Caco-2 (cell line): ENCODE measurements at places on chromosomes 1 and 21. TPM values are rescaled to one million over a fixed set of nuclear protein-coding genes. Genes with fewer than 3 reads are reported as not detected.
A peak's percentile ranks its signal among the peaks of the same experiment; 100 is the strongest.

ASCL5 gene
- 0.26 and 0.48 TPM in 2 replicates for total RNA-seq

DNA sequence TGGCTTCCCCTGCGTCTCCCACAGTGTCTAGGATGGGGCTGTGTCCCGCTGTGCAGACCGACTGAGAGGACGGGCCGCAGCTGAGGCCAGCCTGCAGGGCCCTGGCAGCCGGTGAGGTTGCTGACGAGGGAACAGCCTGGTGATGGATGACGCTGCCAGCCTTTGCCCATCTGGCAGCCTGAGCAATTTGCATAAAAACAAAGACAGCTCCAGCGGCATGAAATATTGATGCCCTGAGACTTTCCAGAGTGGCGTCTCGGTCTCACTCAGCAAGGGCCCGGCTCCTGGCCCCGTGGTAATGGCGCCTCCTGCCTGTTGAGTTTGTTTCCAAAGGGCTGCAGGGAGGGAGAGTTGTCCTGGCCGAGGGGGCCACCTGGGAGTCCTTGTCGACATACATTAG, 19.1 kb upstream of the KCNA10 start:
- H3K27ac ChIP-seq, result no peak overlapping the region
- H3K36me3 ChIP-seq, result no peaks in the 10 kb centered on the region
- H3K4me1 ChIP-seq, result no peaks in the 10 kb centered on the region
- DNase-seq, result no peak
- no peaks in the 10 kb centered on the region for H3K27me3 ChIP-seq

GRCh38 chr1:77929806-77930205, 41.4 kb downstream of the NEXN start:
- H3K4me1 ChIP-seq, result no peaks in the 10 kb centered on the region
- no peaks in the 10 kb centered on the region for H3K36me3 ChIP-seq
- no peaks in the 10 kb centered on the region for H3K27me3 ChIP-seq
- DNase-seq, result no peak

DNA sequence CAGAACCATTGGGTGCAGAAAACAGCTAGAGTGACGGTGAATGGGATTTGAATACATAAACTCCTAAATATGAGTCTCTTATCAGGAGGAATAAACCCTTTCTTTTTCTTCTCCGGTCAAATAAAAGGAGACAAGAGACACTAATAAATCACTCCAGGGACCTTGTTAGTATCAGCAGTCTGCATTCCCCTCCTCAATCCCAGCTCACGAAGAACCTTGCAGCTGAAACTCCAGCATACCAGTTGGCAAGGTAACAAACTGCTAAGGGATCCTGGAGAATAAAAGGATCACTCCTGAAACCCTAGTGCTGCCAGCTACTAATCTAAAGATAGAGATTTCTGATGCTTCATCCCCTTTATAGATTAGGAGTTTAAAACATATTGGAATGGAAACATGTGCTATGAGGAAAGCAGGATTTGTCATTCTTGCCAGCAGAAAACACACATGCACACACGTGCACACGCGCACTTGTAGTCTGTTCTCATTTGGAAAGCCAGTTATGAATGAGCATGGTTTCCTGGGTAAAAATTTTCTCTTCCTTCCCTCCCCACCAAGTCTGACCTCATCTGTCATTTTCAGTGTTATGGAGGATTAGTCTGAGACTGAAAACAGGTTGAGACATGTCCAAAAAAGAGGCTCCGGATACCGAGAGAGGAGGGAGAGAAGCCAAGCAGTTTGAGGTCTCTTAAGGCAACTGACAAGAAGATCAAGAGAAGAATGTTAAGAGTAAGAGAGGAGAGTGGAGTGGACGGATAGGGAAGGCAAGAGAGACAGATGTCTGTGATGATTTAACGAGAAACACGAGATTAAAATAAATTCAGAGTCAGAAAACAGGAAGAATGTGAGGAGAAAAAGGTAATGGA, 10.9 kb downstream of the IER5 start:
- H3K4me1 ChIP-seq, result peaks cover 54% of the 10 kb centered on the region
- DNase-seq, result peak; percentile 22
- peak overlapping the region; percentile 31 for H3K27ac ChIP-seq
- H3K4me3 ChIP-seq, result no peak overlapping the region
- no peaks in the 10 kb centered on the region for H3K36me3 ChIP-seq
- no peaks in the 10 kb centered on the region for H3K27me3 ChIP-seq

FCRLA gene
- total RNA-seq, result not detected in 2 replicates

- no peaks in the 10 kb centered on the region for H3K27me3 ChIP-seq
- H3K27ac ChIP-seq, result peak overlapping the region; percentile 33
- no peaks in the 10 kb centered on the region for H3K36me3 ChIP-seq
- DNase-seq, result no peak
- H3K4me1 ChIP-seq, result peaks cover 76% of the 10 kb centered on the region
Observed at GRCh38 chr1:225766967-225767633, 10.5 kb upstream of the SRP9 start.

DNA sequence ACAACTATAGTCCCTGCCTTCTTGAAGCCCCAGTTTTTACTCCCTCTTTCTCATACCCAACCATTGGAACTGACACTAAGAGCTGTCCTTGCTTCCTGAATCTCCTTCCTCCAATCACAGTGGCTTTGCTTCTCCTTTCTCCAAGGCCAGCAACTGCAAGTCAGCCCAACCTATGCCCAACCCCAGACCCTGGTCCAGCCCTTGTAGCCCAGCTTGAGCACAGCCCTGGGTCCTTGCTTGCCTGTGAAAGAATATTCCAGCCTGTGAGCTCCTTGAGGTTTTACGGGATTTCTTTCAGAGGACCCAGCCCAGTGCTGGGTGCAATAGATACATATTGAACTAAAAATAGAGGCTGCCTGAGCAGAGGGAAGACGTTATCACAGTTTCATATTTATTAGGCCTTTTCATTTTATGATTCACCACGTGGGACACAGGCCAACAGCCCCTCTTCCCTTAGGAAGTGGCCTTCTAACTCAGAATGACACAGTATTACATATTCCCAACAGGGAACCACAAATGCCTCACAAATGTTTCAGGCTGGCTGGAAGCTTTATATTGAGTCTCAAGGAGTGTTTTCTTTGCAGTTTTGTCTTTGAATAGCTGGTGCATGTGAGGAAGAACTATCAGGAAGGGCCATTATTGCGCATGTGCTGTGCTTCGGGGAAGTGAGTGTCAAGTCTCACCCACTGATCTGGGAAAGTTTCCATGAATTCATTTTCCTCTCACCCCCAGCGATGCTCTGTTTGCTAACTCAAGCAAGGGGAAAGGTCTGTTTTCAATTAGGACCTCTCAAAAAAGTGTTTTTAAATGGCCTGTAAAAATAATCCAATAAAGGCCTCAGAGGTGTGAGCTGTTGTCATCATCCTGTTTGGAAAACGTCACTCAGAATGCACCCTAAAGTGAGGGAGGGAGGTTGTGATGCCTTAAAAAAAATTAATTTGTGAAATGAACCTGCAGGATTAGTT, 92.3 kb upstream of the NFIA start:
- no peaks in the 10 kb centered on the region for H3K4me1 ChIP-seq
- no peak overlapping the region for H3K27ac ChIP-seq
- H3K4me3 ChIP-seq, result no peak overlapping the region
- H3K36me3 ChIP-seq, result no peaks in the 10 kb centered on the region

DNA sequence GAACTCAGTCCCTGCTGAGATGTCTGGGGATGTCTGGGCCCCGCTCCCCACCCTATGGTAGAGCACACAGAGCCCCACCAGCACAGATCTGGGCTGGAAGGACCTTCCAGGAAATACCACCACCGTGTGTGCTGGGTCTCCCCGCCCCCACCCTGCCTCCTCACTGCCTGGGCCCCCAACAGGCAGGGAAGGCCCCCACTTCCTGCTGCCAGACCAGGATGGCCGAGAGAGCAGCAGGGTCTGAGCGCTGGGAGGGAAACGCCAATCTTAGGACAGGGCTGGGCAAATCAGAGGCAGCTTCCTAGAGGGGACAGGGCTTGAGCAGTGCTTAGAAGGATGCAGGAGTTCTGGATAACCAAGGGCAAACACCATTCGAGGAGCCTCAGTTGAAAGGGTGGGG, 11.9 kb downstream of the ADGRB2 start:
- no peak for DNase-seq
- no peak overlapping the region for H3K4me3 ChIP-seq
- no peaks in the 10 kb centered on the region for H3K27me3 ChIP-seq
- H3K27ac ChIP-seq, result no peak overlapping the region
- peaks cover 5% of the 10 kb centered on the region; the same call in 1 of the 2 replicates for H3K4me1 ChIP-seq

DNA sequence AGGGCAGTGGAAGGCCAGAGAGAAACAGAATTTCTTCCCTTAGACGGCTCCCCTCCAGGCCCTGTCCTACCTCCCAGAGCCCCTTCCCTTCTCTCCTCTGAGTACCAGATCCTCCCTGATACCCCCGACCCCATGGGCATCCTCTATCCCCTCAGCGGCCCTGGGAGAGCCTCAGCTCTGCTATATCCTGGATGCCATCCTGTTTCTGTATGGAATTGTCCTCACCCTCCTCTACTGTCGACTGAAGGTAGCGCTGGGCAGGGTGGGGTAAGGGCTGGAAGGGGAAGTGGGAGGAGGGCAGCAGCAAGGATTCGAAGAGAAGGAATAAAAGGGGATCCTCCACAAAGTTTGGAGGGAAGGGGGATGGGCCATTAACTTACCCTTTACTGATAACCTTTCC, 2.7 kb downstream of the FCER1G start:
- H3K36me3 ChIP-seq, result peaks cover 6% of the 10 kb centered on the region; the same call in 1 of the 2 replicates
- H3K4me3 ChIP-seq, result peak overlapping the region; percentile 19
- H3K4me1 ChIP-seq, result peaks cover 75% of the 10 kb centered on the region
